Left kidney (tissue), 8 donors: ENCODE measurements at places on chromosomes 4 and X. TPM values are rescaled to one million over a fixed set of nuclear protein-coding genes. Genes with fewer than 3 reads are reported as not detected.

KLHL34 gene
- 0.07 TPM for polyA plus RNA-seq

STOX2 gene
- 14.2 TPM for polyA plus RNA-seq

PLS3 gene
- polyA plus RNA-seq, result 267 TPM

SPANXA1 gene
- not detected for polyA plus RNA-seq

ADAM29 gene
- polyA plus RNA-seq, result 0.07 TPM

ATRX gene
- 105 TPM for polyA plus RNA-seq
